CD4-positive, alpha-beta T cell treated with Interferon alpha-2 for 1 hour (primary cell): ENCODE measurements at places on chromosomes 4 and X.
A peak's percentile ranks its signal among the peaks of the same experiment; 100 is the strongest.

DNA sequence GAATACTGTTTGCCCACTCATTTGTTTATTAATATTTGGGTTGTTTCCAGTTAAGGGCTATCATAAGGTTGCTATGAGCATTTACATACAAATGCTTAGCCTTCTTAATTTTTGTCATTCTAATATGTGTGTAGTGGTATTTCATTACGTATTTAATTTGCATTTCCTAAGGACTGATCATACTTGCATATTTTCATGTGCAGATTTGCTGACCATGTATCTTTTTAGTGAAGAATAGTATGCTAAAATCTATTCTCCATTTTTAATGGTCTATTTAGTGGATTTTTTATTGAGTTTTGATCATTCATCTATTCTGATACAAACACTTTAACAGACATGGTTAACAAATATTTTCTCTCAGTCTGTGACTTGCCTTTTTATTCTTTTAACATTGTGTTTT lies 949.5 kb downstream of the RAB28 start:
- DNase-seq: no peak

GRCh38 chrX:97070346-97070745 lies 186.6 kb downstream of the RPA4 start:
- DNase-seq: no peak

DNA sequence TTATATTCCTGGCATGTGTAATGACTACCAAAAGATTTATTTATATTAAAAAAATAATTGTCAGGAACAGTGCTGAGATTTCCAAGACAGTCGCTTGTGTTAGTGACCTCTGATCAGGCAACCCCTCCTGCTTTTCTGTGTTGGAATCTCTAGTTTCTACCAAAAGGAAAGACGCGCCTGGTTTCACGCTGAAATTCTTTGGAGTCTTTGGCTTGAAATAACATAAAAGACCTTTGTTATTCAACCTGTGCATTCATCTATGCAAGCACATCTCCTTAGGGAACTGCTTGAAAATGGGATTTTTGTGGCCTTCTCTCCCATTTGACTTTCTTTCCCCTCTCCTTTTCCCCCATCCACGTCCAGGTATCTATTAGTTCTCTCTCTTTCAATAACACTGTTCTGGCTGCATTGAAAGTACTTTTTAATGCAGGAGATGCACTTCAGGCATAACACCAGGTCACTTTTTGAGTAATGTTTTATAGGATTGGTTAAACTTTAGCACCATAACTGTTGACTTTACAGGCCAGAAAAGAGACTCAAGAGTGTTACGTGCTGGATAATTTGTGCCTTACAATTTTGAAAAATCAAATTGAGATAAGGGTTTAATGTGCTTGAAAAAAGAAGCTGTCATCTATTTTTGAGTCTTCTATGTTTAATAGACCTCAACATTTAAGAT lies 172.7 kb downstream of the GPAT3 start:
- DNase-seq: no peak

- peak; percentile 66 for DNase-seq
Observed at GRCh38 chr4:147831551-147832171, 99.8 kb downstream of the ARHGAP10 start.

DNA sequence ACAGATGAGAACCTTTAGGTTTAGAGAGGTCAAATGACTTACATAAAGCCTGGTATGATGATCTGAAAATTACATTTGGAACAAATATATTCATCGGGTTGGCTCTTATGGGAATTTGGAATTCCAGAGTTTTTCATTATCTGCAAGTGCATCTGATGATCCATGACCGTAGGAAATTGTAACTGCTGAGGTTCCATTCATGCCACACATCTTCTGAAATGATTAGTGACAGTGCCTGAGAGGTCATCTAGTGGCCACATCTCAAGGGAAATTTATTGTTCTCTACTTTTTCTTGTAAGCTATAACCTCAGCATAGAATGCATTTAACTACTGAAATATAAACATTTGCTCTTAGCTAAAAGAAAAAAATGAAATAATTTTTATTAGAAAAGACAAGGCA lies 105.8 kb upstream of the NWD2 start:
- DNase-seq: no peak

DNA sequence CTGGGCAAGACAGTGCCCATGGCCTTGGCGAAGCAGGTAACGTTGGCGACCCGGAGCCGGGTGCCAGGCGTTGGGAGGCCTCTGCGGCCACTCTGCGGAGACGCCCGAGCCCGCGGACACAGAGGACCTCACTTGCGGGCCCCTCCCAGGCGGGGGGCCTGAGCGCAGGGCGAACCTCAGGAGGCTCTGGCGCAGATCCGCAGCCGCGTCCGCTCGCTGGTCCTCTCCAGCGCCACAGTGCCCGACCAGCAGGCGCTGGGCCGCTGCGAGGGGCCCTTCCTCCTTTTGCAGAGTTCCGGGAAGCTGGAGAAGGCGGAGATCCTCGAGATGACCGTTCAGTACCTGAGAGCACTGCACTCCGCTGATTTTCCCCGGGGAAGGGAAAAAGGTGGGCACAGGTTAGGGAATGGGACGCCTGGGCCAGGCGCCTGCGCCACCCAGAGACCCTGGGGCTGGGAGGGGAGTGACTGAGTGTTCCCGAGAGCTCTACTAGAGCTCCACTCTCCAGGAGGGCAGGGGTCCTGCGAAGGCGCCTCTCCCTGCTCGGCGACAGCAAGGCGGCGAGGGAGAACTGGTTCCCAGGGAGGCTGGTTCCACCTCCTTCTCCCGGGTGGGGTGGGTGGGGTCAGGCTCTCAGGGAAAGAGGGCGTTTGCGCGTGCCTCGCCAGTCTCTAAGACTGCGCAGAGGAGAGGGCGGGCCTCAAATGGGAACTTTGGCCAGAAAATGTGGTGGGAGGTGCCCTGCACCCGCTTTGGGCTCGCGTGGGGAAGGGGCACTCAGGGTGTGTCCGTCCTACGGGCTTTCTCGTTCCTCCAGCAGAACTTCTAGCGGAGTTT lies 1.4 kb downstream of the HELT start:
- DNase-seq: no peak

- no peak for DNase-seq
Observed at GRCh38 chr4:79272126-79272525, 53.7 kb downstream of the NAA11 start.

DNA sequence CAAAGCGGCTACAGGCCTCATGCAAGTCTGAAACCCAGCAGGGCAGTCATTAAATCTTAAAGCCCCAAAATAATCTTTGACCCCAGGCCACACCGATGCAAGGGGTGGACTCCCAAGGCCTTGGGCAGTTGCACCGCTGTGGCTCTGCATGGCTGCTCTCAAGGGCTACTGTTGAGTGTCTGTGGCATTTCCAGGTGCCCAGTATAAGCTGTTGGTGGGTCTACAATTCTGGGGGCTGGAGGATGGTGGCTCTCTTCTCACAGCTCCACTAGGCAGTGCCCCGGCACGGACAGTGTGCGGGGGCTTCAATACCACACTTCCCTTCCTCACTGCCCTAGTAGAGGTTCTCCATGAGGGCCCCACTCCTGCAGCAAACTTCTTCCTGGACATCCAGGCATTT lies 60.1 kb downstream of the NWD2 start:
- DNase-seq: no peak

- no peak for DNase-seq
Observed at GRCh38 chr4:152860046-152860445, 76.1 kb upstream of the FHDC1 start.

GRCh38 chr4:126404549-126404948 lies 1089.8 kb downstream of the FAT4 start:
- no peak for DNase-seq

DNA sequence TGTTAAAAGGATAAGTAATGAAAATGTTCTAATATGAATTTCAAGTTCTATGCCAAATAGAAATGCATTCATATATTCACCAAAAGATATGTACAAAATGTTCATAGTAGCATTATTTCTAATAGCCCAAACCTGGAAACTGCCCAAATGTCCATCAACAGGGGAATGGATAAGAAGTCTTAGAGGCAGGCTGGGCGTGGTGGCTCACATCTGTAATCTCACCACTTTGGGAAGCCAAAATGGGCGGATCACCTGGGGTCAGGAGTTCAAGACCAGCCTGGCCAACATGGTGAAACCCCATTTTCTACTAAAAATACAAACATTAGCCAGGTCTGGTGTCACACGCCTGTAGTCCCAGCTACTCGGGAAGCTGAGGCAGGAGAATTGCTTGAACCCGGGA lies 2.3 kb upstream of the HPRT1 start:
- no peak for DNase-seq
